ENCODE measurements at places on chromosomes 12 and 14.

GRCh38 chr14:50237427-50237826 lies 6.0 kb upstream of the SOS2 start:
- no peak for DNase-seq

DNA sequence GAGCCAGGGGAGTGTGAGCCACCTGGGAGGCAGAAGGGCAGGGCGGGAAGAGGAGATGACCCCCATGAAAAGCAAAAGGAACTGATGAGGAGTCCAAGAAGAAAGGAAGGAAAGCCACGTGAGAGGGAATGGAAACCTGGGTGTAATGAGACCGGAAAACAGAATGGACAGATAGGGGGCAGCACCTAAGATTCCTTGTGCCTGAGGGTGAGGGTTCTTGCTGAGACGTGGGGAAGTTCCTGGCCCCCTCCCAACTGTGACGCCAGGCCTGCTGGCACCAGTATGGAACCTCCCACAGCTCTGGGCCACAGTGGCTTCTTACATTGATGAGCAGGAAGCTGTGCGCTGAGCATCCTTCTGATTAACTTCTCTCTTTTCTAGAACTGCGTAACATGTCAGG lies 30.8 kb downstream of the TTC7B start:
- DNase-seq = peak; percentile 79

DNA sequence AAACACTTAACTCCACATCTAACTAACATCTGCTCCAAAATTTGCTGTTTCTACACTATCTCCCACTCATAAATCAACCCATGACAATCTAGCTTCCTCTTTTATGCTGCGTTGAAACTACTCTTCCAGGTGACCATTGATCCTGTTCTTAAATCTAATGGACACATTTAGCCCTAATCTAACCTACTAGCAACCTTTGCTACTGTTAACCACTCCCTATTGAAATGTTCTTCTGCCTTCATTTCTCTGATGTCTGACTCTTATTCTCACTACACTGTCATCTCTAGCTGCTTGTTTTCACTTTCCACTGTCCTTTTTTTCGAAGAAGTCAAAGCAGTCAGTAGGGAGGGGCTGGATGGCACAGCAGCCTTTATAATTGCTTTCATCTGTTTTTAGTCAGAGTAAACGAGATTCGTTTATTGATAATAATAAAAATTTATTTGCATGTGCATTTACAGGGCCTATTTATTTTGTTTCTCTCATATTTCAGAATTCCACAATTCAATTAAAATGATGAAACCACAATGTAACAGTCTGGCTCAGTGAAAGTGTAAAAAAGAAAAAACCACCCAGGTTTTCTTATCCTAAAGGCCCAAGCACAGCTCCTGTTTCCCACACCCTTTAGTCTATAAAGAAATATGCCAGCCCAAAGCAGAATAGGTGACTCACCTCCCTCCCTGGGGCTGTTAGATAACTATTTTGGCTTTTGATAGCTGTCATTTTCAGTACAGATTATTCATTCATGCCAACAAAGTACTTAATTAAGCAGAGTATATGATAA lies 44.9 kb downstream of the ATP2B1 start:
- DNase-seq = no peak

GRCh38 chr14:35274805-35275204 lies 17.4 kb upstream of the PSMA6 start:
- DNase-seq = no peak

- DNase-seq = peak; percentile 29
Measured at GRCh38 chr14:65137648-65138307, 35.5 kb upstream of the MAX start.
